ENCODE measurements at places on chromosomes 6 and 20.

DNA sequence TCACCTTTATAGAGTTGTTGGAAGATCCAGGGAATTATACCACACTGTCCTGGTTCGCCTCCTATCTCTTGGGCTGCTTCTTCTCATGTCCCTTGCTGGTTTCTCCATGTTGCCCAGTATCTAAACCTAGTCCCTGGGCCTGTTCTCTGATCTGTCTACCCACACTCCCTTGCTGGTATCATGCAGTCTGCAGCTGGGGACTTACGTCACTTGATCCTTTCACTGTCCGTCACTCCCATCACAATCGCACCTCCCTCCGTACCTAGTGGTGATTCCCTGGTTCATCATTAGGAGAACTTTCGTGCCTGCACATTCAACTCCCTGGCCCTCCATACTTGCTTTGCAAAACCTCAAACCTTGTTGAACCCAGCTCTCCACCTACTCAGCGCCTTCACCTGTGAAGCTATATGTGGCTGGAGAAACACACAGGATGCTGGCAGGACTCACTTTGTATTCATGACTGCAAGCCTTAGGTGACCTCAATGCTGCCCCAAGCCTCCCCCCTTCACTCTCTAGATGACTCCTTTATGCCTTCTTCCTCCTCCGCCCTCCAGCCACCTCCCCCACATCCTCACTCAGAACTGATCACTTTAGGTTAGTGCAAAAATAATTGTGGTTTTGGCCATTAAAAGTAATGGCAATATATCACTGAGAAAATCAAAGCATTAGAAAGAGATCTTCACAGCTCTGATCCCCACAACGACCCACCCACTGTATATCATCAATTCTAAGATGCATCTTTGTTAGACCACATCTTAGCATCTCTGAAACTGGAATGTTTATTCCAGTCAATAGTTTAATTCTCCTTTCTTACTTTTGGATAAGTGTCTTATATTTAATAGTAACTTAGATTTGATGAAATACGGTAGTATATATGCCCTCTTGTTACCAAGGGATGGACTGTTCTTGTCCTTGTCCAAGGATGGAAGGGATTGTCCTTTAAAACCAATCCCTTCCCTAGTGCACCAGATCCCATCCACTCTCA is 26.4 kb downstream of the GDAP1L1 start:
- no peak for DNase-seq

- DNase-seq, result no peak
Measured at GRCh38 chr6:121503589-121503991, 68.1 kb downstream of the GJA1 start.

GRCh38 chr6:133888929-133889556 is at the start of gene TCF21:
TCF21 (plus strand) TSS chr6:133889113; CDS start chr6:133889398, 285 bp downstream.
- DNase-seq, result no peak

GRCh38 chr6:121810158-121811032 is 374.9 kb downstream of the GJA1 start:
- DNase-seq, result no peak

GRCh38 chr6:166903500-166903899 is 52.9 kb downstream of the RNASET2 start:
- no peak for DNase-seq

- DNase-seq, result no peak
Measured at GRCh38 chr20:36742558-36742957, 3.3 kb downstream of the NDRG3 start.

DNA sequence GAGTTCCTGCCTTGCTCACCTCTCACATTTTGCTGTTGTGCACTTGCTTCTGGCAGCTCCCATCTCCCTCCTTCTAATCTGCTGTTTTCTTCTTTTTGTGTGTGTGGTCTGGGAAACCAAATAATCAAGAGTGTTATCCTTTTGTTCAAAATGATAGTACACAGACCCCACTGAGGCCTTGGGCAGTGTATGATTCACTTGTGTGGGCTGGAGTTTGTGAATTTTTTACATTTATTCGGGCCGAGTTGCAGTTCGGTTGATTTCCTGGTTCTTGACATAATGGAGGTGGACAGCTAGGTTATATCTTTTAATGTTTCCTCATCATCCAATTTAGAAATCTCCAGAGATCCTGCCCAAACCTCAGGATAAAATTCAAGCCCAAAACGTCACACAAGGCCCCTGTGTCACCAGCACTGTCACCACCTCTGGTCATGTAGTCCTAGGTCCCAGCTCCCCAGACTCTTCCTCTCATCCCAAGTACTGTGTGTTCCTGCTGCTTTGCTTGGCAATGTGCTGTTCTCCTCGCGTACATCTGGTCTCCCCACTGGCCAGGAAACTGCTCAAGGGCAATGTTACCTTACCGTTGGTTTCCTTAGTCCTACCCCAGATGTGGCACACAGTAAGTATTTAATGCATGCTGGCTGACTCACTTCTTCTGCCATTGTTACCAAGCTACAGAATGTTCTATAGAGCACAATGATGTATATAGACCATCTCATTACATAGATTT is 55.7 kb upstream of the PHACTR2 start:
- DNase-seq, result no peak

DNA sequence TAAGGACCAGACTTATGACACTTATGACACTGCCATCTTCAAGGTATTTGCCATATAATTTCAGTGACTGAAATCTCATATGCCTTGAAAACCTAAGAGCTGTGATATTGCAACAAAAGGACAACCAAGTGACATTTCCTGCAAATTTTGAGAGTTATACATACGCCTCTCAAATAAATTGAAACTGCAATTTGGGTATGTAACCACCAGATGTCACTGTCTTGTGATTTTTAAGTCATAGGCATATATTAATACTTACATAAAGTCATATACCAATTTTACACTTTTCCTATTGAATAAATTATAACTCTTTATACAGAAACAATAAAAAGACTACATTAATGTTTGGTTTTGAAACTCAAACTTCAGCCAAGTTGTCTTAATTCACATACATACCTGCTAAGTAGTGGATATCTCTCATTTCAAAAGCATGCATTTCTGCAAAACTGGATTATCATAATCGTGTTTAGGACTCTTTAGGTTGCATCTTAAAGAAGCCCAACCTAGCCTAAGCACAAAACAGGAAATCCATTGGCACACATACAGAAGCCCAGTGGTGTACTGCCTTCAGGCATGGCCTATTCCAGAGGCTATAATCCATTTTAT is 180.2 kb downstream of the PACRG start:
- no peak for DNase-seq

DNA sequence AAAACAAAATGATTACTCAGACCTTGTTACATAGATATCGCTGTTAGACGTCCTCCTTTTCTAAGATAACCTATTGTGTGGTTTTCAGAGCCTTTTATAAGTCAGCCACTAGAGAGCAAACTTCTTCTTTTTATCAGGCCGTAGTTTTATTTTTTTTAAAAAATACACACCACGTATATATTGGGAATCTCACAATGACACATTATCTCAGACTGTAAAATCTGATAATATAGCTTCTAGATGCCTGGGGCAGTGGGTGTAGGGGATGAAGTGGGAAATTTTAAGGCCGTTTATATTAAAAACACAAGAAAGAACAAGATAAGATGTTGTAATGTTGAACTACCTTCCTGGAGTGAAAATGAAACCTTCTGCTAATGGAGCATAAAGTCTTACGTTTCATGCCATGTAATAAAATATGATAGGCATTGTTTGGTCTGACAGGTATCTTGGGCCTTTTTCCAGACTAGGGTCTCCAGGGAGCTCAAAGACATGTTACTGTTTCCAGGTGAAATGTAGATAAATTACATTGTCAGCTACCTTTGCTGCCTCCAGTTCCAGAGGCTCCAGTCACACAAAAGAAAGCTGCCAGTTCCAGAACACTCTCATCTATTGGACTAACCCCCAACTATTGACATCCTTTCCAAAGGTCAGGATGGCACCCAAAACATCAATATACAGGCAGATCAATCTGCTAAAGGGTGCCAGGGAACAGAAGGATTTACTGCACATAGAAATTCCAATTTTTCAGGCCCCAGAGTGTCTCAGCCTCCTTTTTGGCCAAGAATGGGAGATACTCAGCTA is 130.2 kb upstream of the AKIRIN2 start:
- no peak for DNase-seq

GRCh38 chr20:39879296-39879695 is 809.7 kb downstream of the MAFB start:
- no peak for DNase-seq

DNA sequence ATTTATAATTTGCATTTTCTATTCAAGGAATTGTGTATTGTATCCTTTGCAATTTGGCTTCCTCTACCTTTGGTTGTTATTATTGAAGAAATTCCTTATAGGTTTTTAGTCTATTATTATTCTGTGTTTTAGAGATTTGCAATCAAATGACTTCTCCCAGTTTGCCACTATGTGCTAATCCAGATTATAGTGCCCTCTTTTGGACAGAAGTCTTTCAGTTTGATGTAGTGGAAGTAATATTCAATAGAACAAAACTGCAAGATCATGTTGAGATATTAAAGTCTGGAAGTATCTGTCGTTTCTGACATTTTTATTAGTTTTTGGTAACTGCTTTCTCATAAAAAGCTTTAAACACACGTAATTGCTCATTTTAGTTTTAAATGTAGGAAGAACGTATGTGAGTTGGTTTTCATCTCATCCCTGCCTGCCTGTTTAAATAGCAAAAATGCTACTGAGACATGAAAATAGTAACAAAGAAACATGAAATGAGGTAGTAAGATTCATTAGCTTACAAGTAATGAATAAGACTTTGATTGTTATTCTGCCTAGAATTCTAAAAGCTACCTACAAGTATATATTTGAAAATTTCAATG is 72.8 kb downstream of the RTN4IP1 start:
- DNase-seq, result no peak

DNA sequence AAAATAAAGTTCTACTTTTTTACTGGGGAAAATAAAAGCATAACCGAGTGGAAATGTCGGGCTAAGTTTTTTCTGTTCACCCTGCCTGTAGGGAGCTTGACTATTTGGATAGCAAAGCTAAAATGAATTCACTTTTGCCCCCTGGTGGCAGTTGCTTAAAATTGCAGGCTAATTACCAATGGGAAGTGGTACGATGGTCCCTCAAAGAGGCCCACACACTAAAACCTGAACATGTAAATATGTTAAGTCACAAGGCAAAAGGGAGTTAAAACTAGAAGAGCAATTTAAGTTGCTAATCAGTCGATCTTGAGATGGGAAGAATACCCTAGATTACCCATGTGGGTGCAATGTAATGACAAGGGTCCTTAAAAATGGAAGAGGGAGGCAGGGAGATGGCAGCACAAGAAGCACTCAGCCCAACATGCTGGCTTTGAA is 916 bp upstream of the SUN5 start:
- DNase-seq, result no peak

DNA sequence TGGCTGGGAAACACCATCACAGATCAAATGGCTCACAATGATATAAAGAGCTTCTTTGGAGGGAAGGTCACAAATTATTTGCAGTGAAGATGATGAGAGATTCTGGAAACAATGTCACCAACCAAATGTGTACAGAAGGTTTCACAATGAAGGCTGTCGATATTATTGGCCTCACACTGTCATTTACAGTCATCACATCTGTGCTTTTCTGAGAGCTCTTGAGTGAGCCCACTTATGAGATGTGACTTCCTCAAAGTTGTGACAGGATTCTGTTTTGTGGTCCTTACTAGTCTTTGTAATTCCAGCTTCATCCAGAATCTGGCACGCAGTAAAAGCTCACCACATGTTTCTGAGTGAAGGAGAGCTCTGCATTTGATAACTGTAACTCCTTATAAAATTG is 133.6 kb downstream of the LMBRD1 start:
- no peak for DNase-seq

GRCh38 chr6:12776291-12776690 is 59.7 kb downstream of the PHACTR1 start:
- DNase-seq, result no peak

GRCh38 chr6:28081486-28081751 is 1.1 kb downstream of the ZNF165 start:
- DNase-seq, result no peak

DNA sequence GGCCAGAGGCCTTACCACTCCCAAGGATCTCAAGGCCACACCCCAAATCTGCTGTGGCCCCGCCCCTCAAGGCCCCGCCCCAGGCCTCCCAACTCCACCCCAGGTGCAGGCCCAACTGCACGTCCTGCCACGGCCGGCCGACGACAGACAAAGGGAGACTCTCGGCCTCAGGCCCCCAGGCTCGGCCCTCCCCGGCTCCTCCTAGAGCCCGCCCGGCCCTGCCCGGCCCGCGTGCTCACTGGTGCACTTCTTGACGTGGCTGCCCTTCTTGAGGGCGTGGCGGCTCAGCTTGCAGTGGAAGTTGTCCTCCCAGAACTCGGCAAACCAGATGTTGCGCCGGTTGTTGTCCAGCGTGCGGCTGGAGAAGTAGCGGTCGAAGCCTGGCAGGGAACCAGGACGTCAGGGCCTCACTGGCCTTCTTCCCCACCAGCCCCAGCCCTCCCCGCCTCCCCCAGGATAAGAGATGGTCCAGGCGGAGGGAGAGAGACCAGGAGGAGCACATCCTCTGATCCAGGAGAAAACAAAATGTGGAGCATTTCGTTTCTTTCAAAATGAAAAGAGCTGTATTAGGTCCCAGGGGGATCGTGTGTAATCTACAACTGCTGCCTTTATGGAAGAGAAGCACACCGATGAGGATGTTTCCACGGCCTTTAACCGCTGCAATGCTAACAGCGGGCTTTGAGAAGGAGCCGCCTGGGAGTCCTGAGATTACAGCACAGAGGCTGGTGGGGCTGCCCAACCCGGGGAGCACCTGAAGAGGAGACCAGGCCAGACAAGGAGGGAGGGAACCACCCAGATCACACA is 89.4 kb downstream of the GRM4 start:
- DNase-seq, result no peak

GRCh38 chr20:4056880-4057279 is 41.5 kb upstream of the RNF24 start:
- no peak for DNase-seq

DNA sequence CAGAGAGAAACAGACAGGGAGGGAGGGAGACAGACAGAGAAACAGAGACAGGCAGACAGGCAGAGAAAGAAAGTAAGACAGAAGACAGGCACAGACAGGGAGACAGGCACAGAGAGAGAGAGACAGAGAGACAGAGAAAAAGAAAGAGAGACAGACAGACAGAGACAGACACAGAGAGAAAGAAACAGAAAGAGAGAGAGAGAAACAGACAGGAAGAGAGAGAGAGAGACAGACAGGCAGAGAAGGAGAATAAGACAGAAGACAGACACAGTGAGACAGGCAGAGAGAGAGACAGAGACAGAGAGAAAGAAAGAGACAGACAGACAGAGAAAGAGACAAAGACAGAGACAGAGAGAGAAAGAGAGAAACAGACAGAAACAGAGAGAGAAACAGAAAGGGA is 754.8 kb upstream of the DEFB115 start:
- no peak for DNase-seq

GRCh38 chr20:33237989-33238388 is 2.2 kb downstream of the BPIFA1 start:
- no peak for DNase-seq

DNA sequence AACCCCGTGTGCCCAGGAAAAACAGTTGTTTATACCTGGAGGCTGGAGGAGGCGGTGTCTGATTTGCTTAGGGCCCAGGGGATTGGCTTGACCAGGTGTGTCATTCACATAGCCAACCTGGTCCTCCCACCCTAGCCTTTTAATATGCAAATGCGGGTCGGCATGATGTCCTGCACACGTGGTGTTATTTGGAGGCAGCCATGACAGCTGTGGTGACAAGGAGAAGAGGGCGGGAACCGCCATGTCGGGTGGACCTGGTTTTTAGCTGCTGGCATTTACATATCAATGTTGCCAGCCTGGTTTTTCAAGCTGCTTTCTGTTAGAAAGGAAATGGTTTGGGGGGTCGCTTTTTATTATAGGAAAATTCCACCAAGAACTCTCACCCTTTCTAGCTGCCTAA is 291.4 kb upstream of the QKI start:
- DNase-seq, result no peak

Measured in AG04449 (cell line).